Karpas-422 (cell line): ENCODE measurements at places on chromosomes 5 and 9. TPM values are rescaled to one million over a fixed set of nuclear protein-coding genes. Genes with fewer than 3 reads are reported as not detected.

The PFN3 gene
- not detected in 2 replicates for total RNA-seq

The NME5 gene
- total RNA-seq = 1.3 and 2.0 TPM in 2 replicates

The CDC20B gene
- total RNA-seq = not detected in 2 replicates

The ALG2 gene
- 19.9 and 24.1 TPM in 2 replicates for total RNA-seq

The CDH6 gene
- not detected in 2 replicates for total RNA-seq

The TPPP gene
- total RNA-seq = 1.6 and 1.8 TPM in 2 replicates

The GMCL2 gene
- total RNA-seq = not detected in 2 replicates

The GABRA6 gene
- total RNA-seq = not detected in 2 replicates

The GNA14 gene
- total RNA-seq = not detected in 2 replicates

GRCh38 chr5:61919920-61920319, 386.1 kb upstream of the KIF2A start:
- H3K4me3 ChIP-seq = no peak overlapping the region
- no peak overlapping the region for H3K27ac ChIP-seq
- no peaks in the 10 kb centered on the region for H3K27me3 ChIP-seq
- H3K4me1 ChIP-seq = no peaks in the 10 kb centered on the region

DNA sequence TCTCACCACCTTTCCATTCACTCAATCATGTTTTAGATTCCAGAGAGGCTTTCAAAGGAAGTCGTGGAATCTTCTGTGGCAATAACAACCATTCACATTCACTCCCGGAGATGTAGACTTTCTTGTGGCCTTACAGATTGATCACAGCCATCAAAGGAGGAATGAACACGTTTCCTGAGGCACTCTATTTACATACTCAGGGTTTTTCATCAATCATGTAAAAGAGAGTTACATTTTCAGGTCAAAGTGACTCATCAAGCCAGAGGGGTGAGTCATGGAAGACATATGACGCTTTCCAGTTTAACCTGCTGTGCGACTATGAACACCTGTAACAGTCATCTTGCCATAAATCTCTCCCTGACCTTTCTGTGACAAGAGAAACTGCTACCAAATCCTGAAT, 39.3 kb upstream of the RAD23B start:
- no peak for DNase-seq
- no peaks in the 10 kb centered on the region for H3K27me3 ChIP-seq
- no peaks in the 10 kb centered on the region for H3K36me3 ChIP-seq
- H3K4me3 ChIP-seq = no peak overlapping the region

- no peaks in the 10 kb centered on the region for H3K36me3 ChIP-seq
- H3K27me3 ChIP-seq = no peaks in the 10 kb centered on the region
- peaks cover 12% of the 10 kb centered on the region for H3K4me1 ChIP-seq
Observed at GRCh38 chr5:99034336-99034735, 105.5 kb upstream of the CHD1 start.

- H3K36me3 ChIP-seq = no peaks in the 10 kb centered on the region
- no peaks in the 10 kb centered on the region for H3K4me1 ChIP-seq
- H3K27me3 ChIP-seq = no peaks in the 10 kb centered on the region
- no peak overlapping the region for H3K27ac ChIP-seq
- H3K4me3 ChIP-seq = no peak overlapping the region
Observed at GRCh38 chr9:98231770-98232478, 23.5 kb downstream of the TBC1D2 start.

DNA sequence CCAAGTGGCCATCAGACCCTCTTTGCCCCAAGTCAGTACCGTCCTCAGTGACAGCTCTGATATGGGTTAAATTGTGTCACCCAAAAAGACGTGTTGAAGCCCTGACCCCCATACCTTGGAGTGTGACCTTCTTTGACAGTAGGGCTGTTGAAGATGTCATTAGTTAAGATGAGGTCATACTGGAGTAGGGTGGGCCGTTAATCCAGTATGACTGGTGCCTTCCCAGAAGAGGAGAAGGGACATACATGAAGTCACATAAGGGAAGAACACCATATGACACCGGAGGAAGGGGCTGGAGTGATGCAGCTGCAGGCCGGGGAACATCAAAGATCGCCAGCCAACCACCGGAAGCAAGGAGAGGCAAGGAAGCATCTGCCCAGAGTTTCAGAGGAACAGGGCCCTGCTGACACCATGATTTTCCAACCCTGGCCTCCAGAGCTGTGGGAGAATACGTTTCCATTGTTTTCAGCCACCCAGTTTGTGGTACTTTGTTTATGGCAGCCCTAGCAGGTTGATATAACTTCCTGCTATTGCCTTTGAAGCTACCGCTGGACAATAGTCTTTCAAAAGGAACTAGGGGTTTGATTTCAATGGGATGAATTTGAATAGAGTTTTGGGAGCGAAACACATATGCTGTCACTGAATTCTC, 36.4 kb upstream of the CPEB4 start:
- H3K4me1 ChIP-seq = peaks cover 4% of the 10 kb centered on the region
- no peak for DNase-seq

DNA sequence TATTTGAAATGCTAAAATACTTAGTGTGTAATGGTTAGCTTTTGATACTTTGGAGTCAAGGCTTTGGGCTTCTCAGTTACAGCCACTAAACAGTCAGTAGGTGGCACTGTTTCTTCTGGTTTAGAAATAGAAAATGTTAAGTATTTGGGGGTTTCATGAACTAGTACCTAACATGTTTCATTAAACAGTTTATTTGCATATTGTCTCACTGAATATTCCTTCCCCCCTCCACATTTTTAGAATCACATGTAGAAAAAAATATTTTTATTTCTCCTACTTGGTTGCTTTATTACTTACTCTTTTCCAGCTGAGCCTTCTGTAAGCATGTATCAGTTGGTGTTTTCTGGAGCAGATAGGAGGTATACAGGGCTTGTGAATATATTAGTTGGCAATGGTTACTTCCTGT, 48.0 kb downstream of the IPO11 start:
- H3K27me3 ChIP-seq = no peaks in the 10 kb centered on the region
- DNase-seq = peak; percentile 86
- H3K36me3 ChIP-seq = no peaks in the 10 kb centered on the region
- no peak overlapping the region for H3K4me3 ChIP-seq

DNA sequence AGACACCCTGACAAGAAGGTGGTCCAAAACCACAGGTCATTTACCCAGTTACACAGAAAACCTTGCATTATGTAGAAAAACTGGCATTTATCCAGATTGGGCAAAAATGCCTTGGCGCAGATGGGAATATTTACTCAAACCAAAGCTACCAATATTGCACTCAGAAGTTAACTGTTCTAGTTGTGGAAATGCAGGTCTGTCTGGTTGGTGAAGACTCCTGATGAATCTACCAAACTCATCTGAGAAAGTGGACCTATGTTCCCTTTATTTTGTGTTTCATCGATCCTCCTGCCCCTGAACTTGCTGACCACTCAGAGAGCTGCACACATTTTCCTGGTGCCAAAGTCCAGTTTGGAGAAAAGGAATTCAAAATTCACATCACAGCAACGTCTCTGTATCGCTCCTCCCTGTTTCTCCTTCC, 85.2 kb upstream of the ALDH1A1 start:
- no peaks in the 10 kb centered on the region for H3K36me3 ChIP-seq
- H3K4me3 ChIP-seq = no peak overlapping the region
- no peaks in the 10 kb centered on the region for H3K4me1 ChIP-seq
- no peak overlapping the region for H3K27ac ChIP-seq
- DNase-seq = no peak

DNA sequence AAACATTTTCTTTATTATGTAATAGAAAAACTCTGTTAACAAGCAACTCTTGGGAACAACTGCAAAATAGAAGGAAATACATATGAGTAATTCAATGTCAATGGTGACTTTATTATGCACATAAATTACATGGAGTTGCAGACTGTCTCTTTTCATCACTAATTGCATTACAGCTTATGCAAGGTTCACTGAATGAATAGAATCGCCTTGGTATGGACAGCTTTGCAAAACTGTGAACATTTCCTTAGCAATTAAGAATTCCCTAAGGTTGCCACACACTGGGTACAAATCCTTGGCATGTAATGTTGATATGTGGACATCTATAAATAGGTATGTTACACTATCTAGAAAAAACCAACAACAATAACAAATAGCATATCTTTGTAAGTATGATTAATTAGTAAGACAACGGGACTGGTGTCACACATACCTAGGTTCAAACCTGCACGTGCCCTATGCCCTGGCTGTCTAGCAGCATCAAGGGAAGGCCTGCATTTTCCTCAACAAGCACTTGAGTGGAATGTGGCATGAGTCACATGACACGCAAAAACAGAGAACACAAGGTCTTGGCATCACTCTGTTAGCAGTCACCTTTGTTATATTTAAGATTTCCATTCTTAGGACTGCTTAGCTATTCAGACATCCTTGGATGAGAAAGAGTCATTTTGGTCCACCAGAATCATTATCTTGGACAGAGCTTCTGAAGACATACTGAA, 263.9 kb downstream of the CTNND2 start:
- no peaks in the 10 kb centered on the region for H3K36me3 ChIP-seq
- H3K27me3 ChIP-seq = no peaks in the 10 kb centered on the region
- DNase-seq = no peak
- no peak overlapping the region for H3K27ac ChIP-seq
- no peak overlapping the region for H3K4me3 ChIP-seq
